ENCODE measurements at places on chromosomes 7 and 10.

DNA sequence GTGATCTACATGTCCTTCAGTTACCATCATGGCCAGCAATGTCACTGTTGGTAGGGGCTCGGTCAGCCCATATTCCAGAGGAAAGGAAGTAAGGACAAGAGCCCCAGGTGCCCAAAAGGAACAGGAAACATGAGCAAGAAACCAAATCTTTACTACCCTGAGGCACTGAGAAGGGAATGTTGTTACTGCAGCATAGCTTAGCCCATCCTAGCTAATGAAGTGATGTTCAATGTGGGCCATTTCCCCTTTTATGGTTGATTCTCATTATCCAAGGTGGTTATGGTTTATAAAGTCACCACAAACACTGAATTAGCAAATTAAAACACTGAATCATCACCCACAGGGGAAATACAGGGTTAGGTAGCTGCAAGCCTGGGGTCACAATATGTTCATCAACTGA, 88.4 kb upstream of the C10orf90 start:
- no peak for DNase-seq

DNA sequence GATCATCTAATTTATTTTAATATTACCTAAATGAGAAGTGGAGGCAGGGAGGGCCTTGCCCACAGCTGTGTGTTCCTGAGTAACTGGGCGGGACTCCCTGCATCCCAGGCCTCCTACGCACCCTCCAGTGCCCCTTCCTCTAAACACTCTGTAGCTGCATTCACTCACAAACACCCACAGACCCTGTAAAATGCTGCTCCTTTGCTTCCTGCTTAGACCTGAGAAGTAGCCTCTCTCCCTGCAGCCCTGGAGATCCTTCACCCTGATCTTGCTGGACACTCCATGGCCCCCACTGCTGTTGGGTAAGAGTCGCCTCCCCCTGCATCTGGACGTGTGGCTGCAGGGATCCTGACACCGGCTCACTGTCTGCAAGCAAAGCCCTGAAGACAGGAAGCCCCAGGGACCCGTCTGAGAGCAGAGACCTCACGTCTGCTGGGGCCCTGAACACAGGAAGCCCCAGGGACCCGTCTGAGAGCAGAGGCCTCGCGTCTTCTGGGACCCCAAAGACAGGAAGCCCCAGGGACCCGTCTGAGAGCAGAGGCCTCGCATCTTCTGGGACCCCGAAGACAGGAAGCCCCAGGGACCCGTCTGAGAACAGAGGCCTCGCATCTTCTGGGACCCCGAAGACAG, 589.8 kb downstream of the DNAJB6 start:
- no peak for DNase-seq

DNA sequence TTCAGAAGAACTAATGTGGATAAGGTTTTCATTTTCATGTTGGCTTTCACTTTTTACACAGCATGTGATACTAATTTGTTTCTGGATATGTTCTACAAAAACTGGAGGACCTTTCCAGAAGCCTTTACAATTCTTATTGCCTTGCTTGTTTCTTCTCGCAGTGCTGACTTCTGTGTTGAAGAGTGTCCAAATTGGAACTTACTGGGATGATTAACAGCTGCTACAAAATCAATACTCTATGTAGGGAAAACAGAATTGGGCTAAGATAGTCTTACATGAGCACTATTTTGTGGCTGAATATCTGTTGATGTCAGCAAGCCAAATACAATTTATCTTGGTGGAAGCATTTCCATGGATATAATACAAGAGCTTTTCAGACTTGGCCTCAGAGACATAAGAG, 351.2 kb downstream of the DGKB start:
- no peak for DNase-seq

DNA sequence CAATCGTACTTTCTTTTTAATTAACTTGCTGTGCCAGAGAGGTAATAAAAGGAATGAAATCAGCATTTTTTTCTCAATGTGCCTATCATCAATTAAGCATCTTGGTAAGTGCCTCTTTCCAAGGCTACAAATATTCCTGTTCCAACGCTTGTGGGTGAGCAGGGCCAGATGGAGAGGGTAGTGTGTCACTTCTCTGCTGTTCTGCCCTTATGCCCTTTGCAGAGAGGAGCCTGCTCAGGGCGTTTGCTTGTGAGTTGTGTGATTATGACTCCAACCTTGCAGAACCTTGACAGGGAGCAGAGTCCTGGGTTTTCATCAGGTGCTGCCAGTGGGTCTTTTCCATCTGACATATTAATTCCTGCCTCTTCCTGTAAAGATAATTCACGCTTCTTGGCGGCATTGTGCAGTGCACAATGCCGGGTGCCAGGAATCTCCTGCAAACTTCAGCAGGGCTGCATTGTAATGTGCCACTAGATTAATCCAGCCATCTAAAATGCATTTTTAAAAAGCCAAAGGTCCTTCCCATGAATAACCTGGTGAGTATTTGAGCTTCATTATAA, 234.4 kb downstream of the ARHGAP12 start:
- no peak for DNase-seq

DNA sequence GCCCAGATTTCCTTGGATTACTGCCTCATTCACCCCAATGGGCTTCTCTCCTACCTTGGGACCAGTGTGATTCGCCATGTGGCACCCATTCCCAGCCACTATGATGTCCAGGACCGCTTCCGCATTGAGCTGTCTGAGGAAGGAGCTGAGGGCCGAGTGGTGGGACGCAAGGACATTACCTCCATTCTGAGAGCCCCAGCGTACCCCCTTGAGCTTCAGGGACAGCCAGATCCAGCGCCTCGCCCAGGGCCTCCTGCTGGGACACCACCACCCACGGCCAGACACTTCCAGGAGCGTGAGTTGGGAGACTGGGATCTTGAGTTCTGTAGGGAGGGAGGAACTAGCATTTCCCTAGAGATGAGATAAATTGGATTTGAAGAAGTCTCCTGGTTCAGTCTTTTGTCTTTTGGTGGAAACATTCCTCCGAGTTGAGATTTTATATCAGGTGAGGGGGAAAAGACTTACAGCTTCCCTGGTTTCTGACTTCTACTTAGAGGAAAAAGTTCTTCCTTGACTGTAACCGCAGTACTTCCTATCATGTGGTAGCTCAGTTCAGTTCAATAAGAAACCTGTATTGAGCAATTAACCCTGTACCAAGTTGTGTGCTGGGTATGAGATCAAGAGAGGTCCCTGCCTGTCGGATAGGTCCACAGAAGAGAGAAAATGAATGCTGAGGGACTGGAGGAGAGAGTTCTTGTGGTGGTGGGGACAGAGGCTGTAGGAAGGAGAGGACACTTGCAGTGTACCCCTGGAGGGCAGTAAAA, 1.3 kb downstream of the MOSPD3 start:
- no peak for DNase-seq

DNA sequence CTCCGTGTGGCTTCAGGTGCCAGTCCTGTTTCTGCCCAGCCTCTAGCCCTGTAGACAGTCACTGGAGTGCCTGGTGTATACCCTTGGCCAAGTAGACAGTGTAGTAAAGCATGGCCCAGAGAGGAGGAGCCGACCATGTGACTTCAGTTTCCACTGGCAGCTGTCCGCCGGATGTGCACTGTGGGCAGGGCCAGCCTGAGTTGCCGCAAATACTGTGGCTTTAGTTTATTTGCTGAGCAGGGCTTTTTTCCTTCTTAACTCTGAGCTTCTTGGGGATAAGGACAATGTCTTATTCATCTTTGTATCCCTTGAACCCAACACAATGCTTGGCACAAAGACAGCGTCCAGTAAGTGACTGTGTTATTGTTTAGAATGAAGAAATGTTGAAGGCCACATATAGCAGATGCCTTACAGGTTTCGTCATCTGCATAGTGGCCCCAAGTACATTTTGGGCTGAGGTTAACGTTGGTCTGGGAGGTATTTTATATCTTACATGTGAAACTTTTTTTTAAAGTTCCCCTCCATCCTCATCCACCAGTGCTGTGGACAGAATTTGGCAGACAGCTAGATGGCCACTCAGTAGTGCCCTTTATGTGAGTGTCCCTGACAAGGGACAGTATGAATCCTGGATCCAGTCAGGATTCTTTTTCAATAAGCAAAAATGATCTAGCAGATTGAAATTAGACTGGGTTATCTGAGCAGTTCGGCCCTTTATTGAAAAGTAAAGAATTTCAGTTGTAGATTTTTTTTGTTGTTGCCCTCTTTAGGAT, 40.6 kb downstream of the CYP17A1 start:
- peak; percentile 79 for DNase-seq

DNA sequence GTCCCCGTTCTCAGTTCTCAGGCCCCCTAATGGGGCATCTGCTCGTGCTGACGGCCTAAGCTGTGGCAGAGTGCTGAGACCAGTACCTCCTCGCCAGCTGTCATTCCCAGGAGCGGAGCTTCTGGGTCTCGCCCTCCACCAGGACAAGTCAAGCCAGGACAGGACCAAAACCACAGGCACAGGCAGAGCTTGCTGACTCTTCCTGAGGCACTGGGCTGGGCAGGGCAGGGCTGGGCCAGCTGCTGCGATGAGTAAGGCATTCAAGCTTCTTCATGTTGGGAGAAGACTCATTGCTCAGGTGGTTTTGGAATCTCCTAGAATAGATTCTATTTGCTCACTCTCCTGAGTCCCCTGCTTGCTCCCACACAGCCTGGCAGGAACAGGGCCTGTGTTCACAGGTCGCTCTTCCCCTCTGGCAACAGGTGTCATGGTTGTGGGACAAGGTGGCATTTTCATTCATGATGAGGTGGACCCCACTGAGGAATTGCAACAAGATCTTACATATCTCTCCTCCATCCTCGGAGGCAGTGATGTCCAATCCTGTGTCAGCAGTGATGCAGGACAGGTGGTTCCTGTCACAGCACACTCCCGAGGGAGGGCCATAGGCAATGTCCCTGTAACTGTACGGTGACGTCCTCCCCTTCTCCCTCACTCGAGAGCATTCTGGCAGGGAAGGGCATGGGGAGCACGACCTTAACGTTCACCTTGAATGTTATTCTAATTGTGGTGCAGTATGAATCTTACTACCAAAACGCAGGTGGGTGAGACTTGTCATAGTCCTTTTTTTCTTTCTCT, 17.0 kb upstream of the SH3PXD2A start:
- DNase-seq = no peak

GRCh38 chr7:93374345-93374940, 142.3 kb downstream of the VPS50 start:
- no peak for DNase-seq

DNA sequence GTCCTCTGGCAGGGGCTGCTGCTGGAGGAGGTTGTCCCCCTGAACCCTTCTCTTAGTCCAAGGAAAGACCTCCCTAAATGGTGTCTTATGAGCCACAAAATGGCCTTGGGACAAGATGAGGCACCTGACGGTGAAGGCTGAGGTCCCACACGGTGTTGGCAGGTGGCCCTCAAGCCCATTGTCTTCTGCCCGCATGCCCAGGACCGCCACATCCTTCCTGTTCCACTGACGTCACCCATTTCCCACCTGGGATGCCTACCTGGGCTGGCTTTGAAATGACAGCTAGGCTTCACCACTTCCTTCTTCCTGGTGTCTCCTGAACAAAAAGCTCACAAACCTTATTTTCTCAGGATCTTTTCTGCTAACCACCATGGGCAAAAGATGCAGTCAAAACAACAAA, 2.1 kb upstream of the DMBT1 start:
- DNase-seq = peak; percentile 23

DNA sequence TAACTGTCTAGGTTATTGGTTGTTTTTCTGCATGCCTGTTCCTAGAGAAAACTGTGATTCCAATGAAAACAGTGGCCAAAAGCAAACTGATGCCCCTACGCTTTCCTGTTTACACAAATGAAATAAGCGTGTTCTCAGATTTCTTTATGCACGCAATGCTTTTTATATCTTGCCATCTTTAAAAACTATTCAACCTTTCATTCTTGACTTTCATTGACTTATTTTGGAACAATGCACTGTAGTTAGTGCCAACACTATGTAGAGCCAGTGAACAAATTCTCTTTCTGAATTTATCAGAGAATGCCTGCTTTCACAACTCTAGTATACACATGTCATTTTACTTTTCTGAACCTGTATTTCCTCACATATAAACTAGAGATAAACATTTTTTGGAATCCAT, 86.6 kb downstream of the CABCOCO1 start:
- no peak for DNase-seq

- no peak for DNase-seq
Observed at GRCh38 chr7:122063146-122063545, 80.9 kb downstream of the AASS start.

GRCh38 chr7:33854178-33854577, 51.2 kb upstream of the BMPER start:
- DNase-seq = no peak

DNA sequence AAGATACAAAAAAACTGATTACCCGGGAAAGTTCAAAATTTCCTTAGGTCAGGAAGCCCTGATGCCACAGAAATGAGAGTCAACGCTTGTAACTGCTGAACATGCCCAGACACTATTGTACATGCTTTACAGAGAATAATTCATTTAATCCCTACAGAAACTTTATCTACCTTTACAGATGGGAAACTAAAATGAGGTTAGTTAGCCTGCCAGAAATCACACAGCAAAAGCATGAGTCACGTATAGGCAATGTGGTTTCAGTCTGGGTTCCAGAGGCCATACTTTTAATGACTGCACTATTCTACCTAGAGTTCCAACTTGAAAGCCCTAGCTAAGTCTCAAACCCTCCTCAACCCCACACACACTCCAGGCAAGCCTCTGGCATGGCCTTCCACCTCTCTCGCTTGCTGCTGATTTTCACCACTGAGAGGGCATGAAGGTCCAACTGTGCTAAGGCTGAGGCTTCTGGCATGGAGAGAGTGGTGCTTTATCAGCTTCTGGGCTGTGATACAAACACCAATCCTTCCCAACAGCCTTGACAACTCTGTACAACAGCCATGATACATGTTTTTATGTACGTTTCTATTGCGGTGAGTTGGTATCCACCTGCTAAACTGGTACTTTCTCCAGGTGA, 1011.2 kb upstream of the GHITM start:
- DNase-seq = no peak

DNA sequence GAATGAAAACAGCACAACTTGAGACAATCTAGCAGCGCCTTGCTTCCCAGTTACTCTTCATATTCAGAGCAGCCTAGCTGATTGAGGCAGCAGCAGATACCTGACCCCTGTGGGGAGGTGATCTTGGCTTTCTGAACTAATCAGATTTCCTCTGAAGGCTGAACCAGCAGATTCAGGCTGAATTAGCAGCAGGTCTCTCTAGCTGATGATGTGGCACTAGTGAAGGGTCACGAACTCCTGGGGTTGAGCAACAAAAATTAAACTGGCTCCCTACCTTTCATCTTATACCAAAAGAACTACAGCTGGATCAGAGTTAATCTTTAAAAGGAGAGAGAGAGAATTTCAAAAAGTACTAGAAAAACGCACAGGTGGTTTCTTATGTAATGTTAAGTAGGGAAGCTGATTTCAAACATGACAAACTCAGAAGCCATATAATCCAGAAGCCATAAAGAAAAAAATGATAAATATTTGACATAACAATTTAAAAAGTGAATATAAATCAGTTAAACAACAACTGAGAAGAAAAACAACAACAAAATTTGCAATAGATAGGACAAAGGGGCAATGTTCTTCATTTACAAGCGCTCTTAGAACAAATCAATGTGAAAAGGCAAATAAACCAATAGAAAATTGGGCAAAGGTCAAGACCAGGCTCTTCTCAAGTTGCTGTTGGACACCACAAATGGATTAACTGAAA, 13.5 kb downstream of the SLC25A13 start:
- no peak for DNase-seq

GRCh38 chr10:122142641-122143237, 128.4 kb upstream of the BTBD16 start:
- peak; percentile 38 for DNase-seq
